Iris pigment epithelial cell (primary cell): ENCODE measurements at places on chromosomes 4 and X.

DNA sequence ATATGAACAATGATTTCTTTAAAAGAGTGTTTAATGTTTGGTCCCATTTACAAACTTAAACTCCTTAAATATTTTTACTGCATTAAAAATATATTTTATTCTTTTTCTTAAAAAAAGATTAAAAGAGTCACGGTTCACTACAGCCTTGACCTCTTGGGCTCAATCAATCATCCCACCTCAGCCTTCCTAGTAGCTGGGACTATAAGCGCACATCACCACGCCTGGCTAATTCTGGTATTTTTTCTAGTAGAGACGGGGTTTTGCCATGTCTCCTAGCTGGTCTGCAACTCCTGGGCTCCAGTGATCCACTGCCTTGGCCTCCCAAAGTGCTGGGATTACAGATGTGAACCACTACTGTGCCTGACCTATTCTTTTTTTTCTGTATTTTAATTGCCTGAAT lies 104.7 kb upstream of the TLR2 start:
- no peak for DNase-seq

- no peak for DNase-seq
These were observed 50.9 kb downstream of the MFAP3L start for GRCh38 chr4:169975131-169975837.

DNA sequence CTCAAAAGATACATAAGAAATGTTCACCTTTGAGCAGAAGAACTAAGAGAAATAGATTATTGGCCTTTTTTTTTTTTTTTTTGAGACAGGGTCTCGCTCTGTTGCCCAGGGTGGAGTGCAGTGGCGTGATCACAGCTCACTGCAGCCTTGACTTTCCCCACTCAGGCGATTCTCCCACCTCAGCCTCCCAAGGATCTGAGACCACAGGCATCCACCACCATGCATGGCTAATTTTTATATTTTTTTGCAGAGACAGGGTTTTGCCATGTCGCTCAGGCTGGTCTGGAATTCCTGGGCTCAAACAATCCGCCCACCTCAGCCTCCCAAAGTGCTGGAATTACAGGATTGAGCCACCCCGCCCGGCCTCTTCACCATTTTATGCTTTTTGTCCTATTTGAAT lies 2.9 kb upstream of the TLR6 start:
- no peak for DNase-seq

- peak; percentile 59 for DNase-seq
These were observed 772 bp upstream of the WNK3 start for GRCh38 chrX:54358424-54359211.

GRCh38 chr4:98352940-98353339 lies 91.8 kb downstream of the RAP1GDS1 start:
- no peak for DNase-seq

DNA sequence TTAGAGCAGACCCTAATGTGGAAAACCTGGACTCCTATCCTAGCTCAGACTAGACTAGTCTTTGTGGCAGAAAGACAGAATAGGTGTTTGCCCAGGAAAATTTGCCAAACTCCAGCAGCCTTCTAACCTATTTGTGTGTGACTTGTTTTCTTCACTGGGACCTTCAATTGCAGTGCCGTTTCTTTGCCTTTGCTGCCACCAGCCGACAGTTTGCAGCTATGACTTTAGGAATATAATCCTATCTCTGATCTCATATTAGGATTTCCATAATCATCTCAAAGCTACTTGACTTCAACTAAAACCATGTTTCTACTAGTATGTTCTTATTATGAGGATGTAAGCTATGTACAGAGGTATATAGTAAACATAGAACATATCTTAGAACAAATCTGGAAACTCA lies 60.2 kb upstream of the PGAM4 start:
- DNase-seq: peak; percentile 17

GRCh38 chrX:53356186-53356585 lies 66.3 kb downstream of the SMC1A start:
- DNase-seq: peak; percentile 15

- DNase-seq: no peak
These were observed 165.7 kb upstream of the STS start for GRCh38 chrX:6981718-6982406.

GRCh38 chr4:157741642-157742041 lies 431.2 kb downstream of the GASK1B start:
- peak; percentile 4 for DNase-seq

GRCh38 chr4:173913496-173913895 lies 370.0 kb downstream of the FBXO8 start:
- DNase-seq: no peak

DNA sequence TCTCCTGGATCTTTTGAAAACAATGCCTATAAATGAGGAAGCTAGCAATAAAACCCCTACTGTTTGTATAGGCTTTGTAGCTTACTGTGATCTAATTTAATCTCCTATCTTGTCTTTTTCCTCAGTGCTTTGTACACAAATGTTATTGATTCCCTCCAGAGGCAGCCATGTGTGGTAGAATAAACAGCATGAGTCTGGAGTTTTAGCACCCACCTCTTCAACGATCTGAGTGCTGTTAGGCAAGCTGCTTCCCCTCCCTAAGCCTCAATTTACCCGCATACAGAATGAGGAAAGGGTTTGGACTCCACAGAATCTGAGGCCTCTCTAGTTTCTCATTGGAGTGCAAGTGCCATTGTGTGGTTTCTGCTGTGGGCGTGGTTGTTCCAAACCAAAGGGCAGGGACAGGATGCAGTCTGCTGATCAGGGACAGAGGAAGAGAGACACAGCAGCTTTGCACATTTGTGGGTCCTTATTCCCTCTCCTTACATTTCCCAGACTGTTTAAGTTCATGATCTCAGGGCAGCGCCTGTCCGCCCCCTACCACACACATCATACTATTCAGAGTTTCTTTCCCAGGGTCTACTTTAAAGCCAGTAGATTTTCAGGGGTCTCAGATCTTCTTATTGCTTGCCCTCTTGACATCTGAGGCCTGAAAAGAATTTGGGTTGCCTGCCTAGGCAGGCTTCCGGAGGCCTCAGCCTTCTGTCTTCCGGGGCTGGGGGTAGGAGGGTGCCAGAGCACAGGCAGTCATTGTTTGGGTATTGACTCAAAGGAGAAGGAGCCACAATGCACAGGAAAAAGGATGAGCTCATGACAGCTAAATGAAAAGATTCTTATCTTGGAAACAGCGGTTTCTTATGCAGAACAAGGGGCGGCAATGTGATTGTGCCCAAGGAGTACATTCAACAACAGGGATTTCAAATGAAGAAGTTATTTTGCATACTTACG lies 114.9 kb upstream of the TEX13D start:
- peak; percentile 22 for DNase-seq

GRCh38 chr4:61553557-61554125 lies 353.5 kb downstream of the ADGRL3 start:
- DNase-seq: no peak

GRCh38 chr4:145804116-145804515 lies 124.2 kb downstream of the C4orf51 start:
- DNase-seq: peak; percentile 97

DNA sequence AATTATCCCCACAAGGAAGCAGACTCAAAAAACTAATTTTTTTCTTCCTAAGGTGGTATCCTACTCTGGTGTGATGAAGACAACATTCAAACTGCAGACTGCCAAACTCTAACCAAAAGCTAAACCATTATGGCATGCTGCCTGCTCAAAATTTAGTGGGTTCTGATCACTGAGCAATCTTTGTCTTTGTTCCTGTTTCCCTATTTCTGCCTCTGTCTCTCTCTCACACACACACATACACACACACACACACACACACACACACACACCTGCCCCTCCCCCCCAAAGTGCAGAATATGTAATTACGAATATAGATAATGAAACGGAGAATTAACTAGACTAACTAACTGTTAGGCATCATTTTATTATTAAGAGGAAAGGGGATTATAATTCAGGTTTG lies 1278.6 kb downstream of the PCDH7 start:
- no peak for DNase-seq

GRCh38 chr4:150108691-150109090 lies 30.4 kb downstream of the DCLK2 start:
- DNase-seq: no peak

- no peak for DNase-seq
These were observed 23.6 kb downstream of the FAM199X start for GRCh38 chrX:104189837-104190236.

GRCh38 chr4:6692806-6693205 lies 872 bp upstream of the S100P start:
- no peak for DNase-seq

DNA sequence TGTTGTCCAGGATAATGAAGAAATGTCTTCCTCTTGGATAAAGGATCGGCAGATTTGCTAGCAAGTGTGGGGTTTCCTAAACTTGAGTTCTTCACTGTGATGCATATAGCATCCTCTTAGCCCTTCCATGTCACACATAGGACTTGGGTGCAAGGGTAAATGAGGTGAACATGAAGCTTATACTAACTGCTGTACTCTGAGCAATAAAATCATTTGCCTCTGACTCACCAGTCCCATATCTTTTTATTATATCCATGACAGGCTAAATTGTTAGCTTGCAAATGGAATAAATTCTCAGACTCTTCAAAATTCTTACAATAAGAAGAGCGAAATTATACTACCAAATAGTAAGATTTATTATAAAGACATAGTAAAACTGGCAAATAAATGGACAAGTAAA lies 14.7 kb upstream of the TBC1D1 start:
- peak; percentile 36 for DNase-seq

- DNase-seq: no peak
These were observed 332.0 kb downstream of the TENM3 start for GRCh38 chr4:182575225-182575624.

- peak; percentile 92 for DNase-seq
These were observed 141.8 kb downstream of the CBR4 start for GRCh38 chr4:168868044-168868781.

GRCh38 chr4:60847614-60848013 lies 352.5 kb upstream of the ADGRL3 start:
- no peak for DNase-seq

DNA sequence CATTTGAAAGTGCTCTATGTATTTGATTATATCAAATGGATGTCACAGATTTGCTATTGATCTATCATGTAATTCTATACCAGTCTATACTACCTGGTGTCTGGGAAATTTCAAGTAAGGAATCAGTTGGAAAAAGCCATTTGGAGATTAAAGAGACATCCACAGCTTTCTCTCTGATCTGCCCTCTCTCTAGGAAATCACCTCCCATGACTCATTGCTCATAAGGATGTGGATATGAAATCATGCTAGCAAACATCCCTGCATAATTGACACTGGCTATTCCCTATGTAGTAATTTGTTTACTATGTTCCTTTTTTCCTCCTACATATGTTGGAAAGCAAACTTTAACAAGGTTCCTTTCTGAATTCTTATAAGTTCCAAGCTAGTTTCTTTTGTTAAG lies 94.3 kb downstream of the TEX13A start:
- DNase-seq: peak; percentile 14

DNA sequence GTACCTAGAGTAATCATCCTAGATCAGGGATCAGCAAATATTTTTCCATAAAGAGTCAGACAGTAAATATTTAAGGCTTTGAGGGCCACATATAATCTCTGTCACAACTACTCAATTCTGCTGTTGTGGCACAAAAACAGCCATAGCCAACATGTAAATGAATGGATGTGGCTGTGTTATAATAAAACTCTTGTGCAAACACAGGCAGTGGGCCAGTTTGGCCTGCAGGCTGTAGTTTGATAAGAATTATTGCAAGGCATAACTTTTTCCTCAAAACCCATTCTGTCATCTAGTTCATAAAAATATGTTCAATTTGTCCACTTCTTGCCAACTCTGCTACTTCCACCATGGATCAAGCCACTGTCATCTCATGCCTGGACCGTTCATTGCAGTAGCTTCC lies 39.4 kb upstream of the SHROOM4 start:
- DNase-seq: no peak

DNA sequence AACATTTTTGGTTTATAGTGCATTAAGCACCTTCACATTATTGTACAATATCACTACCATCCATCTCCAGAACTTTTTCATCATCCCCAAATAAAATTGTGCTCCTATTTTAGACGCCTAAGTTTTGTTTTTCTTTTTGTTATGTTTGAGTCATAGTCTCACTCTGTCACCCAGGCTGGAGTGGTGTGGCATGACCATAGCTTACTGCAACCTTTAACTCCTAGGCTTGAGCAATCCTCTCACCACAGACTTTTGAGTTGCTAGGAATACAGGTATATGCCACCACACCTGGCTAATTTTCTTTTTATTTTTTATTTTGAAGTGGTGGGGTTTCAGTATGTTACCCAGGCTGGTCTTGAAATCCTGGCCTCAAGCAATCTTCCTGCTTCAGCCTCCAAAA lies 33.9 kb downstream of the PRSS12 start:
- DNase-seq: peak; percentile 23

GRCh38 chr4:76308548-76308947 lies 2.0 kb downstream of the STBD1 start:
- no peak for DNase-seq

GRCh38 chr4:159144112-159144694 lies 41.3 kb downstream of the RAPGEF2 start:
- no peak for DNase-seq

- DNase-seq: no peak
These were observed 39.7 kb upstream of the CXorf51A start for GRCh38 chrX:146854281-146854680.

GRCh38 chrX:153416781-153417450 lies 5.6 kb downstream of the ZFP92 start:
- peak; percentile 25 for DNase-seq

GRCh38 chrX:71533851-71534561 lies 1.1 kb downstream of the OGT start:
- DNase-seq: peak; percentile 42

DNA sequence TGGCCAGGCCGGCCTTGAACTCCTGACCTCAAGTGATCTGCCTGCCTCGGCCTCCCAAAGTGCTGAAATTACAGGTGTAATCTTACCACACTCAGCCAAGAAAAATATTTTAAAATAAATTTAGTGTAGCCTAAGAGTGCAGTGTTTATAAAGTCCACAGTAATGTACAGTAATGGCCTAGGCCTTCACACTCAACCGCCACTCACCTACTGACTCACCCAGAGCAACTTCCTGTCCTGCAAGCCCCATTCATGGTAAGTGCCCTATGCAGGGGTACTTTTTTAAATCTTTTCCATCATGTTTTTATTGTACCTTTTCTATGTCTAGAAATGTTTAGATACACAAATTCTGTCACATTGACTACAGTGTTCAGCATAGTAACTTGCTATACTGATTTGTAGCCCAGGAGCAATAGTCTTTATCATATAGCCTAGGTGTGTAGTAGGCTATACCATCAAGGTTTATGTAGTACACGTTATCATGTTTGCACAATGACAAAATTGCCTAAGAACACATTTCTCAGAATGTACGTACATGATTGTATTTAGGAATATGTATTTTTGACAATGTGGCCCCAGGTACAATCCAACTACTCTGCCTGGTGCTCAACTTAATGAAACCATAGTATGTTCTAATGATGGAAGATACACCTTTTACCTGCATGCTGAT lies 455.2 kb downstream of the PCDH7 start:
- peak; percentile 20 for DNase-seq

- DNase-seq: no peak
These were observed 33.1 kb downstream of the MSL3 start for GRCh38 chrX:11791090-11791489.

GRCh38 chrX:130560544-130560943 lies 158.8 kb downstream of the RBMX2 start:
- DNase-seq: no peak

- no peak for DNase-seq
These were observed 56.5 kb upstream of the ARX start for GRCh38 chrX:25072247-25072646.
